Stimulated activated memory B cell treated with anti-CD40 and anti-IgM and Interleukin-4, amounts not matched to agents 10 μg/mL and 1 μg/mL and 100 μg/mL, for 72 hours (primary cell): ENCODE measurements at places on chromosomes 2 and 18.

- peak; percentile 9 for ATAC-seq
Observed at GRCh38 chr2:126172631-126173184, 483.2 kb upstream of the GYPC start.

GRCh38 chr2:11398750-11399437 is 54.5 kb upstream of the ROCK2 start:
- no peak for ATAC-seq

GRCh38 chr2:19888831-19889230 is 13.0 kb downstream of the TTC32 start:
- no peak for ATAC-seq

DNA sequence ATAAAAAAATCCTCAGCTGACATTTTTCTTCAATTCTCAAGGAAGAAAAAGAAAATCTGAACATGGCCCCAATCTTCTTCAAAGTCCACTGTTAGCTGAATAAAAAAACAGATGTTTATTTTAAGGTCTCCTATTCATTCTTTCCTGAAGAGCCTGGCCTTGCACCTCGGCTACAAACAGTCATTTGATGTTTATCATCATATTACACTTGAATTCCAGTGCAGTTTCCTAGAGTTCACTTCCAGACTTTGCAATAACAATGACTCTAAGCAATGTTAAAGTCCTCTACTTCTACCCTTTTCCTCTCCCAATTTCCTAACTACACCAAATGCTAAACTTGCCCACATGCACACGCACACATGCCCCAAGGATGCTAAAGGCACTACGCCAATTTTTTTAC is 70.1 kb downstream of the NOL10 start:
- ATAC-seq, result no peak

GRCh38 chr2:122221665-122222064 is 466.2 kb downstream of the TSN start:
- no peak for ATAC-seq

DNA sequence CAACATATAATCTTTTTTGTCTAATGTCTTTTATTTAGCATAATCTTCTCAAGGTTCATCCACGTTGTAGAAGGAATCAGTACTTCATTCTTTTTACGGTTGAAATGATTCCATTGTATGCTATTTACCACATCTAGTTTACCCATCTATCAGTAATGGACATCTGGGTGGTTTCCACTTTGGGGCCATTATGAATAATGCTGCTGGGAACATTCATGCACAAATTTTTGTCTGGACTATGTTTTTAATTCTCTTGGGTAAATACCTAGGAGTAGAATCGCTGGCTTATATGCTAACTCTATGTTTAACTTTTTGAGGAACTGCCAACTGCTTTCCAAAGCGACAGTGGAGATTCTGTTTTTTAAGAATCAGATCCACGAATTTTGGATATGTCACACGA is 7.4 kb upstream of the GCG start:
- no peak for ATAC-seq

DNA sequence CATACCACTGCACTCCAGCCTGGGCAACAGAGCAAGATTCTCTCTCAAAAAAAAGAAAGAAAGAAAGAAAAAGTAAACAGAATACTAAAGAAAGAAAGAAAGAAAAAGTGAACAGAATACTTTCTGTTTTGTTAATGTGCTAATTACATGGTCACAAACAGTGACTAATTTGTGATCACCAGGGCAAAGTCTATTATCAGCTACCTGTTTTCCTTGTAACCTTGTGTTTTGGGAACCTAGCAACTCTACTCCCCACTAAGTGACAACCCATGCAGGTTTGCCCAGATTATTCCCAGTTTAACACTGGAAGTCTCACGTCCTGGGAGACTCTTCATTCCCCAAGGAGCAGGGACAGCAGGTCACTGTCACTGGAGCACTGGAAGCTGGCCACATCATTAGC is 16.7 kb upstream of the UGT1A9 start:
- ATAC-seq, result no peak

GRCh38 chr18:9095297-9096006 is 7.0 kb upstream of the NDUFV2 start:
- peak; percentile 96 for ATAC-seq
